ENCODE measurements at places on chromosomes 2 and 18.
A peak's percentile ranks its signal among the peaks of the same experiment; 100 is the strongest.

- no peak for DNase-seq
Observed at GRCh38 chr2:74671479-74671878, 17.4 kb downstream of the SEMA4F start.

- DNase-seq, result no peak
Observed at GRCh38 chr18:59617468-59617932, 79.7 kb downstream of the CCBE1 start.

DNA sequence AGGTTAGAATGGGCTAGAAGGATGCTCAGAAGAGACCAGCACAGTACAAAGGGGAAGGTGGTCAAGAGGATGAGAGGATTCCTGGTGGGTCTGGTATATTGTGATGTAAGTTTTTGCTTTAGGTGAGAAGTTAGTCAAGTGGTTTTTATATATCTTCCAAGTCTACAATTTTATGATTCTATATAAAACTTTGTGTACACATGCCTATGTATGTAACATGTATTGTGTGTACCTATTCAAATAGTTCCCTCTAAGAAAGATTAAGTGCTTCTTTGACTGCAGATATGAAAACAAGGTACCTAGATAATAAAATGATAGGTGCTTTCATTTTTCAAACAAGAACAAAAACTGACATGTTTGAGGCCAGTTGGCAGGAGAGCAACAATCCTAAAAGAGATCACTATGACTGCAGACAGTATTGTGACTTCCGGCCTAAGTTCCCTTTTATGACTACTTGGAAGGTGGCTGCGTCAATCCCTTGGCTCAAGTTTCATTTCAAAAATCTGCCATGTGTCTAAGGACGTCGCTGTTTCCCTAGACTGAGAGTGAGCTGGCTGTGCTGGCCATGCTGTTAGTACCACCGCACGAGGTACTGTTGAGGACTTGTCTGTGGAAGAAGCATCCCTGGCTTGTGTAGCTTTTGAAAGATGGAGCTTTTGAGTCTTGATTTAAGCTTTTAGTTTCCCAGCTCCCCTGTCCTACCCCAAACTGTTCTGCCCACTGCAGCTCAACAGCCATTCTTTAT is 123.1 kb downstream of the PRPF40A start:
- DNase-seq, result peak; percentile 44

- no peak for DNase-seq
Observed at GRCh38 chr2:44112096-44112495, 56.6 kb upstream of the PPM1B start.

GRCh38 chr2:11726384-11726783 is 20.0 kb upstream of the LPIN1 start:
- no peak for DNase-seq
